Effector memory CD4-positive, alpha-beta T cell (primary cell): ENCODE measurements at places on chromosomes 12 and 14.

DNA sequence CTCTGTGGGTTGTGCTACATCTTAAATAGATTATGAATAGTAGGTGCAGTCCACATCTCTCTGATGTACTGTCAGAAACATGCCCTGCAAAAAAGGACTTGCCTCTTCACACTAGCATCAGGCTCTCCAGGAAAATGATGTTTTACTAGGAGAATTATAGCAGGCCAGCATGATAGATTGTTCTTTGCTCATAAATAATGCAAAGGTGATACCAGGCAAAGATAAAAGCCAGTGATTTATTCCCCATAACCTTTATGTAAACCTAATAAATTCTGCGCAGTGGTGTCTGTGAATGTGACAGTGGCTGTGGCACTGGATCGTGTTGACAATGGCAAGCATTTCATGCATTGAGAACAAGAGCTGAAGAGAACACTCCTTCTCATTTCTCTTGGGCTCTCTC, 646.5 kb upstream of the SEL1L start:
- no peaks in the 10 kb centered on the region for H3K27me3 ChIP-seq
- DNase-seq: no peak
- H3K27ac ChIP-seq: no peak overlapping the region
- no peaks in the 10 kb centered on the region for H3K4me1 ChIP-seq
- no peak overlapping the region for H3K4me3 ChIP-seq

DNA sequence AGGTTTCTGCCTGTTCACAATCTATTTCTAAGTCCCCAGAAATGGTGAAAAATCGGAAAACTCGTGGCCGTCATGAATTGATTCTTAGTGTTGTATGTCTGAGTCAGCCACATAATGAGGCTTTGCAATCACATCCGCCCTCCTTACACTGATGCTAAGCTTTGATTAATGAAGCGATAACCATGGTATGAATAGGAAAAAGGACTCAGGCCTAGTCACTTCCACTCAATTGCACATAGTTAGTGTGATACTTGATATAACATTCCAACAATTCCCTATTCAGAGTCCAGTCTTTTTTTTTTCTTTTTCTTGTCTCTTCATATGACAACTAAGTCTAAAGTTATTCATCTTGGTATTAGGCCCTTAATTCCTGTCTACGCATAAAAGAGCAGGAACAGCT, 1231.0 kb downstream of the VRK1 start:
- no peak for DNase-seq
- H3K4me1 ChIP-seq: no peaks in the 10 kb centered on the region
- no peaks in the 10 kb centered on the region for H3K27me3 ChIP-seq
- H3K27ac ChIP-seq: no peak overlapping the region
- no peaks in the 10 kb centered on the region for H3K36me3 ChIP-seq

DNA sequence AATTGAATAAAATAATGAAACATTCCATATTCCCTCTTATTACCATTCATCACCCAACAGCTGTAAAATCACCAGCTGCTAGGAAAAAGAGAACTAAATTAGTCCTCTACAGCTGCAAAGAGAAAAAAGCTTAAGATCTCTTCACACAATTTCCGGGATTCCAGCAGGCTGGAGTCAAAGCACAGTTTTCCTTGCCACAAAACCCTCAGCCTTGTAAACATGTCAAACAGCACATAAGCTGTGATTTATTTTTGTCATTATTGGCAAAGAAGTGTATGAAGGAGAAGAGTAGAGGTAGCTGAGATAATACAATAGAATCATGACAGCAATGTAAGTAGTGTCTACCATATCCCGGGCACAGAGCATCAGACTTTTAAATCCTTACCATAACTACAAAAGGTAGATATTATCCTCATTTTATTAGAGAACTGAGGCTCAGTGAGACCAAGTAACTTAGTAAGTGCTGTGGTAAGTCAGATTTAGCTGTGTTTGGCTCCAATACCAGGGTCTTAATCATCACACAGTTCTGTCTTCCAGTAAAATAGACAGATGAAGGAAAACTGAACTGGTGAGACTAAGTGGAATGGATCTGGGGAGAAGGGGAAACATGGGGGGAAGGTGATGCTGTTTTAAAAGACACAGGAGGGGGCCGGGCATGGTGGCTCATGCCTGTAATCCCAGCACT, 57.3 kb downstream of the NTN4 start:
- H3K36me3 ChIP-seq: no peaks in the 10 kb centered on the region
- DNase-seq: no peak
- no peak overlapping the region for H3K27ac ChIP-seq
- no peak overlapping the region for H3K4me3 ChIP-seq
- H3K27me3 ChIP-seq: no peaks in the 10 kb centered on the region
- no peaks in the 10 kb centered on the region for H3K4me1 ChIP-seq

- no peak for DNase-seq
- H3K27me3 ChIP-seq: no peaks in the 10 kb centered on the region
- no peak overlapping the region for H3K4me3 ChIP-seq
- H3K27ac ChIP-seq: no peak overlapping the region
Observed at GRCh38 chr12:122609732-122610131, 82.7 kb downstream of the KNTC1 start.

- H3K4me3 ChIP-seq: no peak overlapping the region
- peaks cover 7% of the 10 kb centered on the region for H3K4me1 ChIP-seq
- H3K27me3 ChIP-seq: no peaks in the 10 kb centered on the region
- no peak overlapping the region for H3K27ac ChIP-seq
Observed at GRCh38 chr12:112105891-112106290, 2.7 kb downstream of the NAA25 start.
